GM12892 (cell line): ENCODE measurements at places on chromosomes 1 and 21.

DNA sequence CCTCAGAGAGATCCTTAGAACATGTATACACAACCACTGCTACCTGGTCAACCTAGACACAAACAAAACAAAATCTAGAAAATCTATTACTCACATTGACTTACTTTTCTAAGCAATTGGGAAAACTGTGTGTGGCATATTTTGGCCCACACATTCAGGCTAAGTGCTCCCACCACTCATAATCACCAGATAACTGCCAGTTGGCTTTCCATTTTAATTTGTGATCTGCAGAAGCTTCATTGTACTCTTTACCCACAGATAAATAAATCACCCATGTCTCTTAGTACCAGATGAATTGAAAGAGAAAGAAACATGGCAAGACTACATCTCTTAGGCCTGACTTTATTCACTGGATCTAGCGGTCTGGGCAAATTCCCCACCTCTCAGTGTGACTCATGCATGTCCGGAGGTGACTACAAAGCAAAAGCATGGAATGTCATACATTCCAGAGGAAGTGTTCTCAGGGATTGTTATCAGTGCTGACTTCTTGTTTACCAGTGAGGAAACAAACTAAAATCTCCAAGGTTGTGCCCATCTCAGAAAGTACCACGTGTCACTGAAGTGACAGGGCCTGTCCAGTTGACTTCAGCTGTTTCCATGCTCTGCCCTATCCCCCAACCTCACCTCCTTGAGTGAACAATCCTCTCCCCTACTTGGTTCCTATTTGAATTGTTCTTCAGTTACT is 52.4 kb upstream of the BCL10 start:
- DNase-seq = no peak

- no peak for DNase-seq
Observed at GRCh38 chr1:68675336-68675735, 178.5 kb upstream of the DEPDC1 start.

DNA sequence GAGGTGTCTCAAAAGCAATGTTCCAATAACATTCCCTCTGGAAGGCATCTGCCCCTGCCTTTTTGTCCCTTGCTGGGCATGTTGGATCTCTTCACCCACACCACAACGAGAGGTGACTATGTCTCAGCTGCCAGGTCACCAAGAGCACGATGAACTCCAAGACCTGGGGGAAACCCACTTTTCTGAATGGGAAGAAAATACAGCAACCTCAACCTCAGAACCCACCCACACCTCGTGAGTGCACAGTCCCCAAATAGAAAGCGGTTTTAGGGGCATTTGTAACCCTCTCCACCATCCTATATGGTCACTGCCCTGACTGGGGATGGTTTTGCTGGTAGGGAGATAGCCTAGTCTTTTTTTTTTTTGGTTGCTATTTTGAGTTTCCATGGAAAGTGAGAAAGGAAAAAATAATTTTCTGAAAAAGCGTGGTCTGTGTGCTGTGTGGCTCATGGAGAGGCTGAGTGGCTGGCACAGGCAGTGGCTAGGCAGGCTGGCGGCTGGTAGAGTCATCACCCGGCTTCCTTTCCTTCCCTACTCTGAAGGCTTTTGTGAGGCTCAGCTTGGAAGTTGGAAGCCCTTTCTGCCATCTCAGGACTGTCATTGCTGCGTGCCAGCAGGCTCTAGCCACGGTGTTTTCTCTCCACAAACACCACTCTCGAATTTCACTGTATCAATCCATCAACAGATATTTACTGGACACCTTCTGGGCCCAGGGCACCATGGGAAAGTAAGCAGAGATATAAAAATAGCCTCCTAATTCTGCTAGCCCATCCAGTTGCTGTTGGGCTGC is 15.8 kb downstream of the TSPAN2 start:
- no peak for DNase-seq

- DNase-seq = no peak
Observed at GRCh38 chr1:108841703-108842102, 15.2 kb downstream of the AKNAD1 start.

GRCh38 chr1:185540295-185540694 is 193.9 kb upstream of the HMCN1 start:
- DNase-seq = no peak

- no peak for DNase-seq
Observed at GRCh38 chr1:27577504-27578188, 26.3 kb downstream of the AHDC1 start.

DNA sequence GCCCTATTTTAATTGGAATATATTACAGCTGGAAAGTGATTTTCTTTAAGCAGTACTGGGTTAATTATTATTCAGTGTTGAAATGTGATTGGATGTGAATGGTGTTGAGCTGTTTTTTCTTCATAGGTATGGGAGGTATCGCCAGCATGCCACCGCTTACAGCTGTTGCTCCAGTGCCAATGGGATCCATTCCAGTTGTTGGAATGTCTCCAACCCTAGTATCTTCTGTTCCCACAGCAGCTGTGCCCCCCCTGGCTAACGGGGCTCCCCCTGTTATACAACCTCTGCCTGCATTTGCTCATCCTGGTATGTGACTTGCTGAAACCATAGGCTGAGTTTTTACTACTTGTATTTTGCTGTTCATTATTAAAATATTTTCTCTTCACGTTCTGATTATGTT is 107.7 kb downstream of the ITSN1 start:
- DNase-seq = no peak

DNA sequence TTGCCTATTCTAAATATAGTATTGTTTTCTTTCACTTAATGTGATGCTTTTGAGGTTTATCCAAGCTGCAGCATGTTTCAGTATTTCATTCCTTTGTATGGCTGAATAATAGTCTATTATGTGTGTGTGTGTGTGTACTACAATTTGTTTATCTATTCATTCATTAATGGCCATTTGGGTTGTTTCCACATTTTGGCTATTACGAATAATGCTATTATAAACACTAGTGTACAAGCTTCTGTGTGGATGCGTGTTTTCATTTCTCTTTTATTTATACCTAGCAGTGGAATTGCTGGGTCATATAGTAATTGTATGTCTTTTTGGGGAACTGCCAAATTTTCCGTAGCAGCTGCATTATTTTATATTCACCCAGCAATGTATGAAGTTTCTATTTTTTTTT is 15.0 kb upstream of the THEM5 start:
- no peak for DNase-seq

- DNase-seq = no peak
Observed at GRCh38 chr1:64167176-64167575, 36.2 kb upstream of the UBE2U start.

GRCh38 chr1:247113094-247113497 is 8.9 kb upstream of the ZNF669 start:
- no peak for DNase-seq

GRCh38 chr1:162293073-162293692 is 83.5 kb downstream of the SPATA46 start:
- DNase-seq = no peak

DNA sequence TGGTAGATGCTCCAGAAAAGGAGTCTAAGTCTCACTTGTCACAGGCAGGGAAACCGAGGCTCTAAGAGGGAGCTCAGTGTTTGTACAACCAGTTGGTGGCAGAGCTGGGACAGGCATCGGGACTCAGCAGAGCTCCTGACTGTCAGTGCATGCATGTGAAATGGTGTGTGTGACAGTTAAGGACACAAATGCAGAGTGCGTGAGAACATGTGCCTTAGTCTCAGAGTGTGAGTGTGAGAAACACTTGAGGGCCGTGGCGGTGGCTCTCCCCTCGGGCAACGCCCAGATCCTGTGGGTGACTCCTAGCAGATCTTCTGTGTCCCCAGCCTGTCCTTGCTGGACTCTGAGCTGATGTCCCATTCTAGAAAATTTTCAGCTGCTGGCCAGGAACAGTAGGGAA is 362.6 kb downstream of the MATN1 start:
- no peak for DNase-seq

DNA sequence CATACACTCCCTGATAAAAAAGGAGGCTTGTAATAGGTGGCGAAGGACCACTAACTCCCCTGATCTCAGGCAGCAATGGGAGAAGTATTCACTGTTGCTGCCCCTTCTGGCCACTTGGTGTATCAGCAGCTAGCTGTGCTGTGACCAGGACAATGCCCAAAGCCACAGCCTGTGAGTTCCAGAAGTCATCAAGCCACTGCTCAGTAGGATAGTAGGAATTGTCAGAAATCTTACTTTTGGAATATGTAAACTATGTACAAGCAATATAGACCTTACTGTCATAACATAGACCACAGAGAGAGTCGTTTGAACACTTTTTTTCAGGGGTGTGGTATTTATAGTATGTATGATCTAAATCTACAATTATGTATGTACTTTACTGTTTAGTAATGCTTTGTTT is 248.3 kb upstream of the CAMK1G start:
- DNase-seq = no peak

GRCh38 chr1:176843352-176844297 is 320.9 kb downstream of the ASTN1 start:
- no peak for DNase-seq

DNA sequence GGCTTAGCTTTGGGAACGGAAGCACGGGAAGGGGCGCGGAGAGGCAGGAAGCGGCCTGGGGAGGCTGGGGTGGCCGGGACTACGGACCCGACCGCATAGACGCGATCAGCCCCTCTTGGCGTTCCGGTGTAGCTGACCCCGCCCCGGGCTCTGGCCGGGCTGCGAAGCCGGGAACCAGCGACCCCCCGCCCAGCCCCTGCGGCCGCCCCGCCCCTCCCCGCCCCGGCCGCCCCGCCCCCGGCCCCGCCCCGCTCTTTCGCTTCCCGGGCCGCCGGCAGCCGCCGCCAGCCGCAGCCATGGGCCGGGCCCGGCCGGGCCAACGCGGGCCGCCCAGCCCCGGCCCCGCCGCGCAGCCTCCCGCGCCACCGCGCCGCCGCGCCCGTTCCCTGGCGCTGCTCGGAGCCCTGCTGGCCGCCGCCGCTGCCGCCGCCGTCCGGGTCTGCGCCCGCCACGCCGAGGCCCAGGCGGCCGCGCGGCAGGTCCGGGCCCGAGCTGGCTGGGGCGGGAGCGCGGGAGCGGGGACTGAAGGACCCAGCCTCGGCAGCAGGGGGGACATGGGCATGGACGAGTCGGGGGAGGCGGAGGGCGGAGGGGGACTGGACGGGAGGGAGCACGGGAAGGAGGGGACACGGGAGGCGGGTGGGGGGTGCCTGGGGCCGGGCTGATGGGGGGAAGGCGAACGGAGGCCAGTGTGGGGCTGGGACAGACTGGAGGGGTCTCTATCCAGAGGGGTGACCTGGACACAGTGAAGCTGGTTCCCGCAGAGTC is at the start of gene SELENON:
Gene SELENON (plus strand): TSS at position 259 of the 768 bp plus-strand sequence. CDS start 38 bp downstream, at position 297.
- peak; percentile 49 for DNase-seq

- DNase-seq = no peak
Observed at GRCh38 chr21:23021481-23021880, 2023.3 kb downstream of the NCAM2 start.

- DNase-seq = no peak
Observed at GRCh38 chr1:53306168-53306567, 21.7 kb downstream of the LRP8 start.

DNA sequence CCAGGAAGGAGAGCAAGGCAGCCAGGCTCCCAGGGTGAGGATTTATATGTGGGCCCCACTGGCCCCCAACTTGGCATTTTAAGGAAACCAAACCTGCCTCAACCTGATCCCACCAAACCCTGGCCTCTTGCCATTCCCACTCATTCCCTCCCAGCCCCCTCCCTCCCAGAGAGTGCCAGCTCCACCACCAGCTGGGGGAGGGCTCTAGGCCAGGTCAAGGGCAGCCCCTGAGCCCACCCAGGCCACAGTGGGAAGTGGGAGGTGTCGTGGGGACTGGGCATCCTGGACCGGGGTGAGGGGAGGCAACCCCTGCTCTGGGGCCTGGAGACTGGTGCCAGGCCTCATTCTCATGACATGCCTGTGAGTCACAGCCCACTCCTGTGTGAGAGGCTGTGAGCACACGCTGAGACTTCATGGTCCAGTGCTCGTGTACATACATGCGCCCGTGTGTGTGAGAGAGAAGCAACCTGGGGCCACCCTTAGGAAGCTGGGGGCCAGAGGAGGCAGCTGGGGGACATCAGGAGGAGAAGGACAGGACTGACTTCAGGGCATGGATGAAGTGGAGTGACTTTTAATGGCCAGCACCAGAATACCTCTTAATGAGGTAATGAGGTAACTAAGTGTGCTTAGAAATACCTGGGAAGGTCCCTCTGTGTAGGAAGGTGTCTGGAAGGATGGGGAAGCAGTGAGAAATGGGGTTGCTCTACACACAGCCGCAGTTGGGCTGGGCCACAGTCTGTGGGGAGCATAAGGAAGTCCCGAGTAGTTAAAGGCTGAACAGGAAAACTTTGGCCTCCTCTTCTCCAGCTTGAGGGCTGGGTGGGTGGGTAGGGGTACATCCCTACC is at the start of gene S100A2:
Gene S100A2 (minus strand): TSS at position 316 of the 846 bp plus-strand sequence. CDS start 1,967 bp downstream, outside the sequence.
- peak; percentile 55 for DNase-seq

DNA sequence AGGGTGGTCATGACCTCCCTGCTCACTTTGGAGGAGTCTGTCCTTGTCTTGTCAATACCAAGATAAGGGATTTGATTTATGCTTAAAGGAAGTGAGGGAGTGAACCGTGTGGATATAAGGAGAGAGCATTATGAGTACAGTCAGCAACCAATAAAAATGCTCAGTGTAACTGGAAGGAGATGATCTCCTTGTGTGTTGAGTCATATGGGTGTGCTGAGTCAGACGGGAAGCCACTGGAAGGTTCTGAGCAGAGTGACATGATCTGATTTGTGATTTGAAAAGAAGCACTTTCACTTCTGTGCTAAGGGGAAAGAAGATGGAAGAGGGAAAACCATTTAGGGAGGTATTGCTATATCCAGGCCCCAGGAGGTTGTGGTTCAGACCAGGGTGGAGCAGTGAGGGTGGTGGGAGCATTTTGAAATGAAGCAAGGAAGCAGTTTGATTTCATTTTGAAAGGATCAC is 2.5 kb upstream of the BCL10 start:
- no peak for DNase-seq

DNA sequence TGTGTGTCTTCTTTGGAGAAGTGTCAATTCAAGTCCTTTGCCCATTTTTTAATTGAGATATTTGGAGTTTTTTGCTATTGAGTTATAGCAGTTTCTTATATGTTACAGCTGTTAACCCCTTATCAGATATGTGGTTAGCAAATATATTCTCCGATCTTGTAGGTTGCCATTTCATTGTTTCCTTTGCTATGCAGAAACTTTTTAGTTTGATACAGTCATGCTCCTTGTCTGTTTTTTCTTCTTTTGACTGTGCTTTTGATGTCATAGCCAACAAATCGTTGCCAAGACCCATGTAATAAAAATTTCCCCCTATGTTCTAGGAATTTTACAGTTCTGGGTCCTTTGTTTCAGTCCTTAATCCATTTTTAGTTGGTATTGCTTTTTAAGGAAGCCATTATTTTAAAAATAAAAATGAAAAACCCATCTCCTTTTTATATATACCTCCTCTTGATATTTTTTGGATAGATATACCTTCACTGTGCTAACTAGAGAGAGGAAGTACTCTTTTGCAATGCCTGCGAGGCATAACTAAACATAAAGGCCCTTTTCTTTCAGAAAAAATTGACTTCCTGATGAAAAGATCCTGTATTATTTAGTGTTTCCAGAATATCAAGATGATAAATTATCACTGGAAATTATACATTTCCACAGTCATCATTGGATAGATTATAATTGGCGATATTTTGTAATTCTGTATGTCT is 127.8 kb downstream of the HS2ST1 start:
- no peak for DNase-seq

GRCh38 chr1:42973286-42973685 is 14.6 kb upstream of the SLC2A1 start:
- DNase-seq = no peak

GRCh38 chr1:96825231-96825630 is 103.6 kb downstream of the PTBP2 start:
- DNase-seq = no peak
